ENCODE measurements at places on chromosomes 4 and X.

DNA sequence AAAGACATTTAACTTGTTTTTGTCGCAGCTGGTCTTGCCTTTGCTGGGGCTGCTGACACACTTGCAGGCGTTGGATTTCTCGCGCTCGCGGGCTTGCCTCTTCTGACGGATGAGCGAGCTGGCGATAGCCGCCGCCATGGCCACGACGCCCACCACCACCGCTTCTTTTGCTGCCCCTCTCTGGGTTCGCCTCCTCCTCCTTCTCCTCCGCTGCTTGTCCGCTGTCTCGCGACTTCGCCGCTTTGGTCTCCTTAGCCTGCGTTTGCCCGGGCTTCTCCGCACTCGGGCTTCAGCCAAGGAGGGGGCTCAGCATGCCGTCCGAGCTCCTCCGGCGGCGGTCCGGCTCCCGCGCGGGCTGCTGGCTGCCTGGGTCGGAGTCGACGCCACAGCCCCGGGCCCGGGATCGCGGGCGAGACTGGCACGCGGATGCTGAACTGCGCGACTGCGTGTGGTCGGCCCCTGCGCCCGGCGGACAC, 613 bp downstream of the FGF13 start:
- H3K4me3 ChIP-seq = peak overlapping the region; percentile 65
- H3K4me1 ChIP-seq = no peaks in the 10 kb centered on the region
- no peaks in the 10 kb centered on the region for H3K36me3 ChIP-seq
- H3K27ac ChIP-seq = peak overlapping the region; percentile 42

DNA sequence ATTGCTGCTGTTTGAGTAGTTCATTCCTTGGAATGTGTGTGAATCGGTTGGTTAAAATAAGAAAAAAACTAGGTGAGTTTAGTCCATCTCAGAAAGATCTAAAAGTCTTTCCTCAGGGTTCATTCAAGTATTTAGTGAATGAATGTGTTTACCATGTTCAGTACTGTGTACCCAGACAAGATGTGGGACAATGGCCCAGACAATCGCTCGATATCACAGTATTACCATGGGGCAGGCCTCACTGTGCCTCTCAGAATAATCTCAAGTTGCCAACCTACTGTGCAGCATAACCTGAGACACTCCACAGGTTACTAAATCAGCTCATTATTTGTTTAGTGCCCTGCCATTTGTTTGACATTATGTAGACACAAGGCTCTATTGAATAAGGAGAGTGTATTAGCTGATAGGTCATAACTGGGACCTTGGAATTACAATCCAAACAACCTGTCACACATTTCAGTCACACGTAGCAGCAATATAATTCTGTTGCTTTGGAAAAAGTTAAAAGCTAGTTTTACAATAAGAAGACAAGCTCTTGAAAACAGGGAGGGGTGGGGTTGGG, 24.9 kb upstream of the AMOT start:
- no peaks in the 10 kb centered on the region for H3K36me3 ChIP-seq
- no peak overlapping the region for H3K4me3 ChIP-seq
- H3K27ac ChIP-seq = no peak overlapping the region
- H3K4me1 ChIP-seq = no peaks in the 10 kb centered on the region
- no peak for DNase-seq
- no peaks in the 10 kb centered on the region for H3K27me3 ChIP-seq

GRCh38 chrX:47607091-47607490, 12.6 kb downstream of the SYN1 start:
- no peak overlapping the region for H3K27ac ChIP-seq
- DNase-seq = no peak
- no peak overlapping the region for H3K4me3 ChIP-seq
- H3K27me3 ChIP-seq = no peaks in the 10 kb centered on the region

GRCh38 chr4:87975466-87975865, at the start of gene SPP1:
Gene SPP1, plus strand, starts transcription at chr4:87975714. Its CDS starts 1,182 bp downstream, at chr4:87976896.
- H3K27ac ChIP-seq = no peak within 1 kb of the TSS
- no peak for DNase-seq
- H3K36me3 ChIP-seq = no peaks in the 10 kb centered on the region

DNA sequence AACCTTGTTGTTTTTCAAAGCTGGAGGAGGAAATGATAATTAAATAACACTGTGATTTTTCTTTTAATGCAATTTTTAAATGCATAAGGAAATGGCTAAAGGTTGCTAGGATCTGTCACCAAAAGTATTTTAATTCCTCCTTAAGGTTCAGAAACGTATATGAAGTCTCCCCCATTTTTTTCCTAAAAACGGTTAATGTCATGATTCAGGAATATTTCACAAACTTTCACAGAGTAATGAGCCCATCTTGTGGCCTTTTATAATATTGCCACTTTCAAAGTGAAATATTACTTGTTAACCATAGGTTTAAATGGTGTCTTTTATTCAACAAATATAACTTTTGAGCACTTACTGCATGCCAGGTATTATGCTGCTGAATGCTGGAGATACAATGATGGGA, 99.5 kb upstream of the USP38 start:
- H3K4me1 ChIP-seq = peaks cover 6% of the 10 kb centered on the region
- no peaks in the 10 kb centered on the region for H3K27me3 ChIP-seq
- no peak for DNase-seq
- no peak overlapping the region for H3K27ac ChIP-seq

- no peaks in the 10 kb centered on the region for H3K27me3 ChIP-seq
- no peaks in the 10 kb centered on the region for H3K4me1 ChIP-seq
- no peaks in the 10 kb centered on the region for H3K36me3 ChIP-seq
- H3K27ac ChIP-seq = no peak overlapping the region
- no peak for DNase-seq
These were observed 38.4 kb downstream of the SAGE1 start for GRCh38 chrX:135931644-135932487.

DNA sequence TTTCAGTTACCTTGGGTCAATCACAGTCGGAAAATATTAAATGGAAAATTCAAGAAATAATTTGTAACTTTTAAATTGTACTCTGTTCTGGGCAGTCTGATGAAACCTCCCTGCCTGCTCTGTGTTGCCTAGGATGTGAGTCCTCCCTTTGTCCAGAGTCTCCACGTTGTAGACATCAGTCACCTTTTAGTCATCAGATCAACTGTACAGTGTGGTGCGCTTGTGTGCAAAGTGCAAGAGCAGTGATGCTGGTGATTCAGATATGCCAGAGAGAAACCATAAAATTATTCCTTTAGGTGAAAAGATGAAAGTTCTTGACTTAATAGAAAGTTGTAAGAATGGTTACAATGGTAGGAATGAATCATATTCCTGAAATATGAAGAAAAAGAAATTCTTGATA, 1.4 kb downstream of the SPATA4 start:
- H3K36me3 ChIP-seq = no peaks in the 10 kb centered on the region
- H3K4me1 ChIP-seq = peaks cover 10% of the 10 kb centered on the region
- DNase-seq = no peak
- no peak overlapping the region for H3K27ac ChIP-seq
- no peak overlapping the region for H3K4me3 ChIP-seq

GRCh38 chrX:38437093-38437492, 84.7 kb downstream of the OTC start:
- no peaks in the 10 kb centered on the region for H3K36me3 ChIP-seq
- no peak overlapping the region for H3K27ac ChIP-seq
- H3K4me1 ChIP-seq = no peaks in the 10 kb centered on the region
- no peak for DNase-seq
- H3K4me3 ChIP-seq = no peak overlapping the region

GRCh38 chrX:67289055-67289499, 254.7 kb upstream of the AR start:
- no peaks in the 10 kb centered on the region for H3K4me1 ChIP-seq
- no peaks in the 10 kb centered on the region for H3K36me3 ChIP-seq
- no peak for DNase-seq
- H3K27me3 ChIP-seq = no peaks in the 10 kb centered on the region
- H3K27ac ChIP-seq = no peak overlapping the region

DNA sequence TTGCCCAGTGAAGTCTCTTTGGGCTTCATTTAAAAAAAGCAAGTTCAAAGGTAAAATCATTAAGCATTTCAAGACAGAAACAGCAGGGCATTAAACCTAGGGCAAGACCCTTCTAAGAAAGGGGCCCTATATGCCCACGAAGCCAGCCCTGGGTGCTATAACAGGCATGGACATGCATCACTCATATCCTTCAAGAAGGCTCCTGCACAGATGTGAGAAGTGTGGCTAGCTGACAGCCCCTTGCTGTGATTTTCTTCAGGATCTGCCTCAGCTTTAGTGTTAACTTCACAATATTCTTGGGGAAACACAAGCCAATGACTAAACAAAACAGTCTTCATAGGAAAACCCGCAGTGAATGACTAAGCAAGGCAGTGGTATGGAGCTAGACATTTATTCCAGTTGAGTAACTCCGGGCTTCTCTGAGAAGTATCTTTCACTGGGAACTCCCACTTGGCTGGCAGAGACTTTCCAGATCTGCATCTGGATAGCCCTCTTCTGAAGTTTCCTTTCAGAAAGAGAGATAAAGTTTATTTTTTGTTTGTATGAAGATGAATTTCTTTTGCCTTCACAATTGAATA, 11.9 kb upstream of the MAOA start:
- no peak overlapping the region for H3K4me3 ChIP-seq
- H3K27ac ChIP-seq = peak overlapping the region; percentile 58

- DNase-seq = no peak
- H3K4me1 ChIP-seq = peaks cover 4% of the 10 kb centered on the region
- no peak overlapping the region for H3K4me3 ChIP-seq
- H3K27me3 ChIP-seq = no peaks in the 10 kb centered on the region
These were observed 81.4 kb upstream of the TRIM2 start for GRCh38 chr4:153122855-153123254.

- no peak for DNase-seq
- no peak overlapping the region for H3K4me3 ChIP-seq
- H3K4me1 ChIP-seq = no peaks in the 10 kb centered on the region
- no peaks in the 10 kb centered on the region for H3K36me3 ChIP-seq
- peaks cover 86% of the 10 kb centered on the region for H3K27me3 ChIP-seq
These were observed 8.9 kb downstream of the ZIC3 start for GRCh38 chrX:137574784-137575293.

- H3K4me3 ChIP-seq = no peak overlapping the region
- H3K27me3 ChIP-seq = no peaks in the 10 kb centered on the region
- peaks cover 59% of the 10 kb centered on the region for H3K4me1 ChIP-seq
- no peaks in the 10 kb centered on the region for H3K36me3 ChIP-seq
These were observed 25.1 kb downstream of the DHX15 start for GRCh38 chr4:24559032-24559821.

- H3K4me3 ChIP-seq = no peak overlapping the region
- no peaks in the 10 kb centered on the region for H3K27me3 ChIP-seq
- no peaks in the 10 kb centered on the region for H3K36me3 ChIP-seq
- DNase-seq = no peak
- H3K4me1 ChIP-seq = peaks cover 32% of the 10 kb centered on the region
These were observed 82.6 kb downstream of the FHDC1 start for GRCh38 chr4:153018684-153019083.

- H3K27me3 ChIP-seq = no peaks in the 10 kb centered on the region
- H3K36me3 ChIP-seq = no peaks in the 10 kb centered on the region
- H3K4me3 ChIP-seq = peak overlapping the region; percentile 59
- peaks cover 16% of the 10 kb centered on the region for H3K4me1 ChIP-seq
- DNase-seq = no peak
- peak overlapping the region; percentile 91 for H3K27ac ChIP-seq
These were observed 458 bp downstream of the GRIPAP1 start for GRCh38 chrX:49001521-49002090.

DNA sequence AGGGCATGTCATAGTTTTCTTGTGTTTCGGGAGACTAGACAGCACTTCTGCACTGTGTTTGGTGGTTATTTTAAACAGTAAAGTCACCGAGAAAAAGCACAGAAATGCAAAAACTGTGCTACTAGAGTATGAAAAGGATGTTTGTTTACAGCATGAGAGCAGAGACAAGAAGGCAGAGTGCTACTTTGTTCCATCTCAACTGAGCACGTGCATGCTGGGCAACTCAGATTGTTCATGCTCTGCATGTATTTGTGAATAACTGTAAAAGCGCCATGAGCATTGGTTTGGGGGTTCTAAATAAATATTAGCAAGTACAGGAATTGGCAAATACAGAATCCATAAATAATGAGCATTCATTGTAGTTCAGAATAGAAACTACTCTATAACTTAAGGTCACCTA, 7.4 kb downstream of the EVC start:
- H3K27me3 ChIP-seq = no peaks in the 10 kb centered on the region
- DNase-seq = no peak
- no peaks in the 10 kb centered on the region for H3K4me1 ChIP-seq
- no peak overlapping the region for H3K27ac ChIP-seq

DNA sequence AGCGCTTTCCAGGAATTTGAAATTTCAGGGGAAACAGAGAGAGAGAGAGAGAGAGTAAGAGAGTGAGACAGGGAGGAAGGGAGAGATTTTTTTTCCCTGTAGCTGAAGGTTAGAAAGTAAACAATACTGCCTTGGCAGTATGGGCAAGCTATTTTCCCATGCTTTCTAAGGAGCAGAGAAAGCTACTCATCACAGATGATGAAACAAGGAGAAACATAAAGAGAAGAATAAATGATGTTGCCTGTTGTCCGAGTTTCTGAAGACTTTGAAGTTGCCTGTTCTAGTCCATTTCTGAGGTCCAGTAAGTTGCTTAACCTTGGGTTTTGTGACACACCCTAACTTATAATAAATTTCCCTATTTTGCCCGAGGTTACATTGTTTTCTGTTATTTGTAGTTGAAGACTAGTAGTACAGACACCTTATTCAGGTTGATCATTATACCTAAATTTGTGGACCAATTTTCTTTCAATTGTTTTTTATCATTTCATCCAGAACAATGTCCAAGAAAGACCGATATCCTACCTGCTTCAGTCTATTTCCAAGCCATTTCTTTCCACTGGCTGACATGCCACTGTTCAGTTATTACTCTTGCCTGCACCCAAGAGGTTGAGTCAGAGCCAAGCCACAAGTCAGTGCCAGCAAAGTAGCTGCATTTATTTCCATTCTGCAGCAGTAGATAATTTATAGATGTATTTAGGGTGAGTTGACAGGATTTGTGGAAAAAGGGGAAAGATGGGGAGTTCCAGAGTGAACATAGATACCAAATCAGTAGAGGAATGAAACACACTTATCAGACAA, 49.7 kb upstream of the SLC16A2 start:
- DNase-seq = no peak
- H3K4me1 ChIP-seq = no peaks in the 10 kb centered on the region
- H3K36me3 ChIP-seq = no peaks in the 10 kb centered on the region
- no peak overlapping the region for H3K4me3 ChIP-seq
- no peaks in the 10 kb centered on the region for H3K27me3 ChIP-seq
- no peak overlapping the region for H3K27ac ChIP-seq

DNA sequence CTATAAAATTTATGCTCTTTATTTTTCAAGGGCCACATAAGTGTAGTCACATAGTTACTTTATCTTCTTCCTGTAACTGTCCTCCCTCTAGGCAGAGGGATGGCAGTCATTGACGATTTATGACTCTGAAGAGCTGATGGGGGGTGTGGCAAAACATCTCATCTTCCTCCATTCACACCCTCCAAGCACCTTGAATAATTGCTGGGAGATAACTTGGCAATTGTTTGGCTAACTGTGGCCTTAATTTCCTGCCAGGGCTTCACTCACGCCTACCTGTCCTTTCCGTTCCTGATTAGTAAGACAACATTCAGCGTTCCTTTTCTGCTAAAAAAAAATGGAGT, 329.2 kb downstream of the ARHGAP10 start:
- no peaks in the 10 kb centered on the region for H3K27me3 ChIP-seq
- H3K4me3 ChIP-seq = no peak overlapping the region
- no peaks in the 10 kb centered on the region for H3K4me1 ChIP-seq
- DNase-seq = no peak

- peak overlapping the region; percentile 24 for H3K27ac ChIP-seq
- H3K27me3 ChIP-seq = no peaks in the 10 kb centered on the region
- H3K36me3 ChIP-seq = no peaks in the 10 kb centered on the region
- no peak for DNase-seq
- H3K4me3 ChIP-seq = no peak overlapping the region
These were observed 107.6 kb upstream of the FAM9C start for GRCh38 chrX:13151828-13152517.

GRCh38 chrX:84046403-84046984, 141.5 kb downstream of the RPS6KA6 start:
- DNase-seq = no peak
- no peaks in the 10 kb centered on the region for H3K36me3 ChIP-seq

GRCh38 chr4:185859111-185859510, 47.1 kb upstream of the SORBS2 start:
- H3K27ac ChIP-seq = no peak overlapping the region
- H3K36me3 ChIP-seq = no peaks in the 10 kb centered on the region
- no peak overlapping the region for H3K4me3 ChIP-seq
- DNase-seq = no peak

Data from esophagus squamous epithelium (tissue), 5 donors.